ENCODE measurements at places on chromosomes 3 and 15.

DNA sequence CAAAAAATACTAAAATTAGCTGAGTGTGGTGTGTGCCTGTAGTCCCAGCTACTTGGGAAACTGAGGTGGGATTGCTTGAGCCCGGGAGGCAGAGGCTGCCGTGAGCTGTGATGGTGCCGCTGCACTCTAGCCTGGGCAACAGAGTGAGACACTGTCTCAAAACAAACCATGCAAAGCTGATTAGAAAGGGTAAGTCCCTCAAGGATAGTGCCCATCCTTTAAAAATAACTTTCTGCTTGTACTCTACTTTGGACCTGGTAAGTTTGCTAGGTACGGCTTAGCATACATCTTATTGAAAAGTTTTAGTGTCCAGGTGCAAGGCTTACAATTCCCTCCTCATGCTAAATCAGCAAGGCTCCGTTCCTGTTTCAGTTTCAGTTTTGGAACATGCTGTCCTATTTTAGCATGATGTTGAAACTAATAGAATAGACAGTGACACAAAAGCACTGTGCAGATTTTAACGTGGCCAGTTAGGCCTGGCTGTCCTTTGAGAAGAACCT is 21.4 kb downstream of the FEM1B start:
- no peak for DNase-seq

DNA sequence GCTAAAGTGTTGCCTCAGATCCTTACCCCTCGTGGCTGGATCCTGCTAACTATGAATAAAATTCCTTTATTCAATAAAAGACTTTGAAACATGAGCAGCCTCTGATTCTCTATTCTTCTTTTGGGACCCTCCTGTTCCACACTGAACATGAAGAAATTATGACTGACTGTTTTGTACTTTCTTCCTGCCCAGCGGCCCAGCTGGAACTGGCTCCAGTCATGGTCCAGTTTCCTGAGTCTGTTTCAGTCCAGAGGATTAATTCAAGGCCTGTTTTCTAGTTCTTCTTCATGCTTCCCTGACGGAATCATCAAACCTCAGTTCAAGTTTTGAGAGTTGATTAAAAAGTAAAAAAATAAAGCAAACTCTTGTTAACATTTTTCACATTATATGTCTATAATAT is 52.6 kb upstream of the CP start:
- DNase-seq, result no peak

DNA sequence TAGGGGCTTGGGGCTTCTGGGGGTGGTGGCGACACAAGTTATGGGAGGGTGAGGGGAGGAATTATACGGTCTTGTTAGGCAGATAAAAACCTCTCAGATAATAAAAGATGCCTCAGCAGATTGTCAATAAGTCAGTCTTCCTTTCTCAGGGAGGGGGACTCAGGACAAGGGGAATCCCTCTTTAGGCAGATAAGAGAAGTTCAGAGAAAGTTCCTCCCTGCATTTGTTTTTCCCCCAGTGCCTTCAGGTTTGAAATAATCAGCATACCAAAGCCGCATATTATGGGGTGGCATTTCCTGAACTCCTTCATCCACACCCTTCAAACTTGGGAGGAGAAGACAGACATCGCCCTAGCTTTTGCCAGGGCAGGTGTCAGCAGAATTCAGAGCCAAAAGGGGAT is 8.5 kb downstream of the PPCDC start:
- no peak for DNase-seq

GRCh38 chr15:70820214-70820613 is 33.7 kb downstream of the LARP6 start:
- no peak for DNase-seq

DNA sequence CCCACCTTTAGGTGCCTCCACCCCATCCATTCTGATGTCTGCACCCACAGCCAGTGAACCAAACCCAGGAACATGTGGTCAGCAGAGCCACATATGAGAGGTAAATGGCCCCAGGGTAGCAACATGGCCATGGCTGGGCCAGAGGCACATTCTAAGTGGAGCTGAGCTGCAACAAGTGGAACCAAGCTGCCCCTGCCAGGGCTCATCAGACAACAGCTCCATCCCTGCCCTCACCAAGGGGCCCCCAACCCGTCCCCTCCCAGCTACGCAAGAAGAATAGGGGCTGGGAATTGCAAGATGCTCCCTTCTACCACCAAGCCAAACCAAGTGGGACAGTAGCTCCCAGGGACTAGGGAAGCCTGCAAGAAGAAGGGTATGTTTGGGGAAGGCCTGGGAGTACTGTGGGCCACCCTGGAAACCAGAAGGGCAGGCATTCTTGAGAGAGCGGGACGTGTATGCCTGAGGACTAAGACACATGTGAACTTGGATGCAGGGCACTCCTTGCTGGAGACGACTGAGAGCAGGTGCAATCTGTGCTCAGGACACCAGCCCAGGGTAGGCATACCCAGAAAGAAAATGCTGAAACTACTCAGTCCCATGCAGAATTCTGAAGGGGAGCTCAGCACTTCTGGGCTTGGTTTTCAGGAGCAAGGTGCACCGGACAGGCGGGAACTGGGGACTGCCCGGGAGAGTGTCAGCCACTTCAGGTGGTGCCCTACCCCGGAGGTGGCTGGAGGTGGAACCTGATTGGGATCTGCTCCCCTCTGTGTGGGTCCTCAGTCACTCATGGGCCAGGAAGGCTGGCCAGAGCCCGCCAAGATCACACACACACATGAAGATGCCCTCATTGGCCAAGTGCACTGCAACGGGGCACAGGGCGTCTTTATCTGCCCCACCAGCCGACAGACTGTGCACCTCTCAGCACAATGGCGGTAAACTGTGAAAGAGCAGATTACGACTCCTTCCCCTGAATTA is 9.5 kb downstream of the MYL3 start:
- no peak for DNase-seq

All from stimulated activated CD8-positive, alpha-beta memory T cell treated with anti-CD3 and anti-CD28 coated beads, Interleukin-15, amount 100 ng/mL, for 24 hours (primary cell).